ENCODE measurements at places on chromosomes 2 and 18.

GRCh38 chr2:5692561-5693286, 540 bp downstream of the SOX11 start:
- DNase-seq, result peak; percentile 63

- no peak for DNase-seq
Observed at GRCh38 chr18:12703096-12703567, 290 bp downstream of the PSMG2 start.

GRCh38 chr2:69306393-69306821, 80.6 kb downstream of the GFPT1 start:
- DNase-seq, result peak; percentile 25

DNA sequence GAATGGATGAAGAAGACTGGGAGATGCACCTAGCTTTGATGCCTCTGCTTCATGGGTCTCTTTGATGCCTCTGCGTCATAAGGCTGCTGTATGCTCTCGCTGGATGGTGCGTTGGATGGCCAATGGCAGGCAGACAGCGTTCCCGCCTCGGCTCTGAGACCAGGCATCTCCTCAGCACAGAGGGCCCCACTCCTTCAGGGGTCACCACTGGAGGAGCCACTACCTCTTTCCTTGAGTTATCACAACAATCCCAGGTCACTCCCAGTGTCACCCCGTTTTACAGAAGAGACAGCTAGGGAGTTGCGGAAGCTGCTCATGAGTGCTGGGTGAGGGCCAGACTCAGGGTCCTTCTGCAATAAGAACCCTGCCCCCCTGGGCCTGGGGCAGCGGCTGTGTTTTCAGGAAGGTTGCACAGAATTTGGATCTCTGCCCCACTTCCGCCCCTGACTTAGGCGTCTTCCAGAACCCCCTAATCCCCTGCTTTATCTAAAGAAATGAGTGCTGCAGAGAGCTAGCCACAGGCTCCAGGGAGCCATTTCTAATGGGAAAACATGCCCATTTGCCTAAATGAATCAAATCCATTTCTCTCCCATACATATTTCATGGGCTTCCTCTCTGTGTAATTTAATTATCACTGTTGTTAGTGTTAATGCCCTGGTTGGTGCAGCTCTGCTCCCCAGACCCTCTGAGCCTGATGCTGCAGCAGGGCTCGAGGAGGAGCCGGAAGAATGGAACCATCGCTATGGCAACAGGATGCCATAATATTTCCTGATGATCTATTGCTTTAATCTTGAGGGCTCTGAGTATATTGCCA, 131.8 kb upstream of the HS6ST1 start:
- DNase-seq, result no peak

GRCh38 chr18:62880034-62880433, 164.7 kb downstream of the PHLPP1 start:
- DNase-seq, result no peak

DNA sequence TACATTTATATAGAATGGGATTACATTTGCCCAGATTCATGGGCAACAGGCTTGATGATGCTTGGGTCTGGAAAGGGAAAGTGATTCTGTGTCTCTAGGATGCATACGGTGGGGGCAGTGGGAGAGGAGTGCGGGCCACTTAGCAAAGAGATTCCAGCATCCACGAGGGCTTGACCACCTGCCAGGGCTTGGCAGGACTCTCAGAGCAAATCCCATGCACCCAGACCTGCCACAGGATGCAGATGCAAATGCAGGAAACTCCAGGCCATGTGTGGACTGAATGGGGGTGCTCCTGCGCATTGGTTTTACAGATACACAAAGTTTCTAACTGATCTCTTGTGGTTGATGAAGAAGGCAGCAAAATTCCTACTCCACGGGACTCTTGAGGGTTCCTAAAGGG, 334.7 kb downstream of the CYRIA start:
- no peak for DNase-seq

GRCh38 chr2:10716581-10716980, 4.8 kb upstream of the ATP6V1C2 start:
- DNase-seq, result no peak

DNA sequence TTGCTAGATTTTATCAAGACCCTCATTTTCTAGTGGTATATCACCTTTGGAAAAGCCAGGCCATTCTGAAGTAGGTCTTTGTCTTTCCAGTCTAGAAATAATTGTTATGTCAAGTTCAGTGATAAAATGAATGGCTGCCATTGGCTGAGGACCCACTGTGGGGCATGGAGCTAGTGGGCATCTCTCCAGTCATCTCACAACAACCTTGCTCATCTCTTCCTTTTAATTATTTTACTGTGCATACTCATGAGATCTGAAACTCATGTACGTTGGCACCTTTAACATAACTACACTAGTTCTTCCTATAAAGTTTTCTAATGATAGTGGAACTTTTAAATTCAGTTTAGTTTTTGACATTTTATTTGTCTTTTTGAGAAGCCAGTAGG, 240.9 kb downstream of the SLC8A1 start:
- DNase-seq, result no peak

- DNase-seq, result no peak
Observed at GRCh38 chr18:43877616-43878321, 600.5 kb upstream of the SYT4 start.

- DNase-seq, result no peak
Observed at GRCh38 chr18:12011957-12012549, 30.7 kb downstream of the IMPA2 start.

- DNase-seq, result no peak
Observed at GRCh38 chr2:20172273-20173055, 52.5 kb downstream of the SDC1 start.

- no peak for DNase-seq
Observed at GRCh38 chr2:191045141-191045540, 31.2 kb upstream of the STAT1 start.

- no peak for DNase-seq
Observed at GRCh38 chr18:29883114-29883513, 1159.4 kb downstream of the DSC3 start.

- DNase-seq, result no peak
Observed at GRCh38 chr18:1668279-1668678, 763.6 kb downstream of the ADCYAP1 start.

GRCh38 chr18:63368611-63369010, 1.6 kb upstream of the KDSR start:
- DNase-seq, result no peak

GRCh38 chr2:171287611-171288010, 126.9 kb upstream of the TLK1 start:
- no peak for DNase-seq

- no peak for DNase-seq
Observed at GRCh38 chr2:43183743-43184142, 42.7 kb downstream of the ZFP36L2 start.

DNA sequence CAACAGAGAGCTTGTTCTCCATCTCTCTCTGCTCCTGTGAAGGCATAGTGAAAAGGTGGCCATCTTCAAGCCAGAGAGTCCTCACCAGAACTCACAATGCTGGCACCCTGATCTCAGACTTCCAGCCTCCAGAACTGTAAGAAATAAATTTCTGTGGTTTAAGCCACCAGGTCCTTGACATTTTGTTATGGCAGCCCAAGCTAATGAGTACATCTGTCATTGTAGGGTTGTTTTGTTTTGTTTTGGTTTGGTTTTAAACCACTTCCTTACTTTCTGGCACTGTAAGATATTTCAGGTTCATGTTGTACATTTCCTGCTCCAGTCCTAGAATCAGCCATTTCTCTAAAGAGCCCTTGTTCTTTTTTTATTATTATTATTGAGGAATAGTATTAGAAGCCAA, 171.2 kb downstream of the CPS1 start:
- no peak for DNase-seq

DNA sequence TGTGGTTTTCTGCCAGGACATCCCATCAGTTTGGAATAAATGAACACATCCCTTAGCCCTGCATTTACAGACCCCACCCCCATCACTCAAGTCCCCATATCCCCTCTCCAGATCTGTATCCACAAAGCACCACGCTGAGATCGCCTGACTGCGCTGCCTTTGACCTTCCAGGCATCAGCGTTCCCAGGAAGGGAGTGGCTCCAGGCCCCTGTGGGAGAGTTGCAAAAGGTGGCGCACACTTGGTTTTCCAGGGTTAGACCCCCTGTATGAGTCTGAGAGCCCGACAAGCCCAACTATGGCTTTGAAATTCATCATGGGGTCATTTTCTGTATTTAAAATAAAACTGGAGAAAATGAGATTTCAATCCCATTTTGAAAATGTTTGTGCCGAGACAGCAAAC, 137.0 kb upstream of the ZNF236 start:
- DNase-seq, result no peak

GRCh38 chr2:50546790-50547189, 485.1 kb downstream of the NRXN1 start:
- no peak for DNase-seq

- DNase-seq, result no peak
Observed at GRCh38 chr2:41024816-41025215, 572.9 kb upstream of the SLC8A1 start.

- DNase-seq, result no peak
Observed at GRCh38 chr18:74012954-74013630, 134.5 kb downstream of the FBXO15 start.

DNA sequence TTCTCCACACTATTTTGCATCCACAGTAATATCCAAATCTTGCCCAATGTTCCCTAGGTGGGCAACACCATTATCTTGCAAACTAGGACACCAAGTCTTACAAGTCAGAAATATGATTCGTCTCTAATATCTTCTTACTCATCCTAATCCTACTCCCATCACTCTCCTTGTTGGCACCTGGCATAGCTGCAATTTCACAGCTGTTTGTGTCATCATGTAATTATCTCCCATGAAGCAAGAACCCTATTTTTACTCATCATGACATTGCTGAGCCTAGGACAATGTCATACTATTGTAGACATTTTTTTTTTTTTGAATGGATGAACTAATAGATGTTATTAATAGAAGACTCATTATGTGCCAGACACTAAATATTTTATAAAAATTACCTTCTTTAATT, 91.3 kb upstream of the CCDC141 start:
- no peak for DNase-seq

DNA sequence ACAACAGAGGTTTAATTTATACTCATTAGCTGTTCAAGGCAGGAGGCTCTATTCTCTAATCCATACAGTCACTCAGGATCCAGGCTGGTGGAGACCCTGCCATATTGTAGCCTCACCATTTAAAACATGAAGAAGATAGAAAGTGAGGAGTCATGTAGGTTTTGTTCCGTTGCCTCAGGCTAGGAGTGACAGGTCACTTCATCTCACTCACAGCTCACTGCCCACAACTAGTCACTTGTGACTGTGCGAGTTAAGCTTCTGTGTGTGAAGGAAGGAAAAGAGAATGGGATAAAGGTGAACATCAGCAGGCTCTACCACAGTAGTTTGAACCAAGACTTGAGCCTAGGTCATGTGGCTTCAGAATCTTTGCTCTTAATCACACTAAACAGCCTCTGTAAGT, 9.0 kb upstream of the IGFBP2 start:
- no peak for DNase-seq

- DNase-seq, result peak; percentile 29
Observed at GRCh38 chr2:213251618-213252017, 32.6 kb upstream of the SPAG16 start.

DNA sequence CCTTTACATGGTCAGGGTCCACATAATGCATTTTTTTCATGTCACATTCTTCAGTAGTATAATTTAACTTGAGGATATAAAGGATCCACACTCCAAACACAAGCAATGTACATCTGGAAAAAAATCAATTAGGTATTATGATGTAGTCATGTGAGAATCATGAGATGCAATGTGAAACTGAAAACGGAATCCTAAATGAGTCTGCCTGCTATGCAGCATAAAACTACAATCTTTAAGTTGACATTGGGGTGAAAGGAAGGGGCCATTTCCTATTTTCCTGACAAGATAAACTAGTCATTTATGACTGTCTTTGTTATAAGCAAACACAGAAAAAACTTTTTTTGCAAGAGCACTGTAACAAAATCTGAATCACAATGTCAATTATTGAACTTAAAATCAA, 27.6 kb downstream of the ST3GAL5 start:
- no peak for DNase-seq

DNA sequence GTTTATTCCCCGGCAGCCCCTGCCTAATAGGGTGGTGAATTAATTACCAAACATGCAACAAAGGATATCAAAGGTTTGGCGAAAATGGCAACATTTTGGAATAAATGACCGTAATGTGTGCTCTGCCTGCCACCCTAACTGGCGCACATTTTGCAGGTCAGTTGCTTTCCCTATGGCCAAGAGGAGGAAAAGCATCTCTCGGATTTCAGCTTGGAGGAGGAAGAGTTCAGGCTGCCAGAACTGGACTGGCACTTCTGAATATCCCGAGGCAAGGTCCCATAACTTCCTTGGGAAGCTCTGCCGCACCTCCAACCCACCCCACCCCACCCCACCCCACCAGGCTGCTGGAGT, 37.1 kb downstream of the SLC25A52 start:
- DNase-seq, result no peak

DNA sequence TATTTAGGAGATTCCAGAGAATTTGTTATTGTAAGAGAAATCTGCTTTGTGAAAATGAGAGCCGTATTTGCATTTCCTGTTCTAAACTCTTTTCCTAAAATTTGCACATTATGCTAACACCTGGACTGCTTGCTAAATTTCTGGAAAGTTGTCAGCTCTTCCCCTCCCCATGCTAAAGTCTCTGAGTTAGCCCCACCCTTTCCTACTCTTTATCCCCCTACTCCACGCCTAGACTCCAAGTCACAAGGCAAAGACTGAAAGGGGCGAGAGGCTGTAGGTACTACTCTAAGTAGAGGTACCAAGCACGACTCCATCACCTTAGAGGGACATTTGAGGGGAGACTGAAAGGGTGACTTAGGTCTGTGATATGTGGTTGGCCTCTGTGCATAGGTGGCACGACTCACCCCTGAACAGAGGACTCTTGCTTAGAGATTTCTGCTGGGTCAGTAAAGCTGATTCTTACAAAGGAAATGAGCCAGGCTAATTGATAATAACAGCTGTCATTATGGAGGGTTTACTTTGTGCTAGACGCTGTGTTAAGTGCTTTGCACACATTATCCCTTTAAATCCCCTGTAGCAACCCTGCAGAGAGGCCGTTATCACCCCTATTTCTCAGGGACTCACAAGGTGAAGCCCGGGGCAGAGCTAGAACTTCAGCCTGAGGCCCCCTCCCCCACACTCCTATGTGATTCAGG, 373.5 kb downstream of the EN1 start:
- DNase-seq, result no peak

DNA sequence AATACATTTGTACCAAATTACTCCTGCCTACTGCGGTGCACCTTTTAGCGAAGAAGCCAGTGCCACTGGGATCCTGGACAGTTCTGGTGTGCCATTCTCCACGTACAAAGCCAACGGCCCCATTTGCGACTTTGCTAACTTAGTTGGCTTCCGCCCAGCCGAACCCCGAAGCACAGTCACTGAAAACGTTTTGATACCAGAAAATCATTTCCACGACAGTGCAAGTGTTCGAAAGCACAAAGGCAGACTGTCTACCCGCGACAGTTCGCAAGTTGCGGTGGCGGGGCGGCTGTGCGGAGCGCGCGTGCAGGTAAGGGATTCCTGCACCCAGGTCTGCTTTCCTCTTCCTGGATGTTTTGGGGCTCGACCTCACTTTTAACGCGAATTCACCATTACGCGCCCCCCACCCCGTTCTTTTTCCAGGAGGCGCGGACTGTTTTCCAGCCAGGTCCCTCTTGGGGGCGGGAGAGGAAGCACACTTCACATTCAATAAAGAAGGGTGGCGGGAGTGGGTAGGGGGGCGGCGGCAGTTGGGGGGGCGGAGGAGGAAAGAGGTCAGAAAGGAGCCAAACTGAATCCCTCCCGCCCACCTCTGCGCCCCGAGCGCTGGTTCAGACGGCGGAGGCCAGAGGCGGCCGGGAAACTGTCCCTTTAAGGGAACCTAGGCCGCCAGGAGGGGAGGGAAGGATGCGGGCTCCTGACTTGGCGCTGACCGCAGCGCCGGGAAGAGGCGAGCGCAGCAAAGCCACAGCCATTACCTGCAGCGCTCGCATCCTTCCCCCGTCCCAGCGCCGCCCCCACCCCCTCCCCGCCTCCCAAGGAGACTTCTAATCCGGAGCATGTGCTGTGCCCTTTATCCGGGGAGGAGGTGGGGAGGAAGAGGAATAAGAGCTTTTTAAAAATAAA, 107.4 kb upstream of the KCTD1 start:
- peak; percentile 65 for DNase-seq

Data from right lung (tissue), 10 donors.